ENCODE measurements at places on chromosomes 3 and 15.

DNA sequence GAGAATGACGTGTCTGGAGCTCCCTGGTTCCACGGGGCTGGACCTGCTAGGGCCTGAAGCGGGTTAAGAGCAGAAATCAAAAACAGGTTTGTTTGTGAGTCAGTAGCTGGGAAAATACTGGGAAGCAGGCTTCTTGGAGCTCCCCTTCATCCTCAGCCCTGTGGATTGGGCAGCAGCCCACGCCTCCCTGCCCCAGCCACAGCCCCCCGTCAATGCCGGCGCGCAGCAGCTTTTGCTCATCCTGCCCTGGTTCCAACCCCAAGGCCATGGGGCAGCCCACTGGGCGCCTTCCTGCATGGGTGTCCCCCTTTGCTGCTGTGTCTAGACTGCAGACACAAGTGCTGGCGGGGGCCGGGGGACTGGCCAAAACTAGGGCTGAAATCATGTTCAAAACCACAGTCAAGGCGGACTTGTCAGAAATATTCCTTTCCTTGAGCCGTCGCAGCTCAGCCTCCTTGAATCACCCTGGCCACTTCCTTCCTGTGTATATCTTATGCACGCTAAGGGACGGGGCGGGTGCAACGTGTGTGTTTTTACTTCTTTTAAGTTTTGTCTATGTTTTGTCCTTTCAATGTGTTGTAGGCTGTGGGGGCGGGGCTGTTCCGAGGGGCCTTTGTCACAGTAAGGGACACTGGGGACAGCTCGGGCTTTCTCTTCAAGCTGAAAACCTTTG is 108.1 kb downstream of the KLF13 start:
- DNase-seq = peak; percentile 89

DNA sequence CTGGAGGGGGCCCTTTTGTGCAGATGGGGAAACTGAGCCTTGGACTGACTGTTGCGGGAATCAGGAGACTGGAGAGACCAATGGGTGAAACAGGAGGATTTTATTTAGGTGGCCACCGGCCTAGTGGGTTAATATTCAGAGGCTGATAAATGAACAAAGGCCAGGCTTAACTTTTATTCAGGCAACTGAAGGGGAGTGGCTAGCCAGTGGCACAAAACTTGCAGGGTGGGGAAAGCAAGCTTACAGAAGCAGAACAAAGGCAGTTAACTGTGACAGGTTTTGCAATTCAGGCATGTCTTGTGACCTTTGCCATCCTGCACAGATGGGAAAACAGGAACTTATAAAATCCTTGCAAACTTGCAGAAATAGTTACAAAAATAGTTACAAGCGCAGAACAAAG is 24.9 kb upstream of the ACAD9 start:
- no peak for DNase-seq

DNA sequence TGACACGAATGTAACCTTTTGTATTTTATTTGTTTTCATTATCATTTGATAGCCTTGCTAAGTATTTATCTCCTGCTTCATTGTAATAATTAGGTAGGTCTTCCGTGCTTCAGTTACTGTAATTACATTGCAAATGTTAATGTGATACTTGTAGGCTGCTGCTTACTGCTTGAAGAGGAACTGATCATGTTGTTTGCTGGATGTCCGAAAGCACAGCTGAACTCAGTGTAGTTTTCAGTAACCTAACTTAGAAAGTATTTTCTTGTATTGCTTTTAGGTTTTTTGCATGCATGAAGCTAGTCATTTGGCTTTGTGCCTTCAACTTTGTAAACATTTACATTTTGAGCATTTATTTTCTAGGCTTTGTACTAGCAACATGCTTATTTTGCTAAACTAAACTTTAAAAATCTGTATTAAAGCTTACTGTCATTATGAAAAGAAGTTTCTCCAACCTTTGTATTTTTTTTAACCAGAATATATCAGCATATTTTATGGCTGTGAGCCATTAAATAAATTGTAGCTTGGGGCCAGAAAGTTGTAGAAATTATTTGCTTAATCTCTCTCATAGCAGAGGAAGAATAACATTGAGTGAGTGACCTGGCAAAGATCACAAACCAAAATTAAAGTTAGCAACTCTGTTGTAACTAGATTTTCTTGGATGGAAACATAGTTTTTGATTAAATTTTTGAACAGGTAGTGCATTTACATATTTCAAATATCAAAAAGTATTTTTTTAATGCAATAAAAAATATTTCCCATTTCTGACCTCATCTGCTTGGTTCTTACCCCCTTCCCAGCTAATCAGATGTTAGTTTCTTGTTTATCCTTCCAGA is 30.7 kb downstream of the SACM1L start:
- no peak for DNase-seq

- DNase-seq = no peak
These were observed 2.7 kb downstream of the PRICKLE2 start for GRCh38 chr3:64222501-64223111.

- DNase-seq = no peak
These were observed 328.0 kb upstream of the SOX2 start for GRCh38 chr3:181383760-181384159.

GRCh38 chr3:152519376-152519775 is 250.6 kb downstream of the MBNL1 start:
- no peak for DNase-seq

DNA sequence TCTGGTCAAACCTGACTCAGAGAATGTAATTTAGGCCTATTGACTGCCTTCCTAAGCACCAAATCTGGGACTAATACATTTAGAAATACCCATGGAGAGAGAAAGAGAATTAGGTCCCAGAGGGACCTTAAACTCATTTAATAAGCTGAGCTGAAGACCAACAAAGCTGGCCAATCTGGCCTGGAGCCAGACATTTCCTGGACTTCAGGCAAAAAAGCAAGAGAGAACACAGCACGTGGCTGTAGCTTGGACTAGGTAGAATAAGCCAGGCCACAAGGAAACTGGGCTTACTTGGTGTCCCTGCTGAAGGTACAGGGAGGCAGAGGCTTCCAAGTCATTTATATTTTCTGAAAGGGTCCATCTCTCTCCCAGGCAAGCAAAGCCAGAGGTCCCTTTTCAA is 88.1 kb downstream of the RTP4 start:
- peak; percentile 58 for DNase-seq

DNA sequence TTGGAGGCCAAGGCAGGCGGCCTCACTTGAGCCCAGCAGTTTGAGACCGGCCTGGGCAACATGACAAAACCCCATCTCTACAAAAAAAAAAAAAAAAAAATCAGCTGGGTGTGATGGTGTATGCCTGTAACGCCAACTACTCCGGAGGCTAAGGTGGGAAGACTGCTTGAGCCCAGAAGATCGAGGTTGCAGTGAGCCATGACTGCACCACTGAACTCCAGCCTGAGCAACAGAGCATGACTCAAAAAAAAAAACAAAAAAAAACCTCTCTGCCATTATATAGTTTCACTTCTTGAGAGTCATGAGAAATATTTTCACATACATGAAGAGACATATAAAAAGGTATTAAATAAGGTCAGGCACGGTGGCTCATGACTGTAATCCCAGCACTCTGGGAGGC is 45.9 kb upstream of the CP start:
- DNase-seq = no peak

DNA sequence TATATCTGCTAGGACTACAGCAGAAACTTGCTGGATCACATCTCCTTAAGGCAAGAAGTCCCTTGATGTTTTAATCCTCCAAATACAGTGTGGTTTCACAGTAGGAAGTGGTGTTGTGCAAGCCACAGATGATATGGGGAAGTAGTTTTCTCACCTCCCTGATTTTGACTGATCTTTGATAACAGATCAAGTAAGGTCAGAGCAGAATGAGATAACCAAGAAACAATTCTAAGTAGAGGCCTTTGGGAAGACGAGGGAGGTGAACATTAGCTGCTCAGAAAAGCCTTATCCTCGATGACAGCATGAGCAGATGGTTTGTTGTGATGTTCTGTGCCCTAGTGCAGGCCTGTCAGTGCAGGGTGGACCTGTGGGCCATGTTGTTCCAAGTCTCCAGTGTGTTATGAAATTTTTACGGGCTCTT is 61.3 kb downstream of the RIOX2 start:
- DNase-seq = no peak

- no peak for DNase-seq
These were observed 7.6 kb downstream of the SMAD3 start for GRCh38 chr15:67072958-67073357.

DNA sequence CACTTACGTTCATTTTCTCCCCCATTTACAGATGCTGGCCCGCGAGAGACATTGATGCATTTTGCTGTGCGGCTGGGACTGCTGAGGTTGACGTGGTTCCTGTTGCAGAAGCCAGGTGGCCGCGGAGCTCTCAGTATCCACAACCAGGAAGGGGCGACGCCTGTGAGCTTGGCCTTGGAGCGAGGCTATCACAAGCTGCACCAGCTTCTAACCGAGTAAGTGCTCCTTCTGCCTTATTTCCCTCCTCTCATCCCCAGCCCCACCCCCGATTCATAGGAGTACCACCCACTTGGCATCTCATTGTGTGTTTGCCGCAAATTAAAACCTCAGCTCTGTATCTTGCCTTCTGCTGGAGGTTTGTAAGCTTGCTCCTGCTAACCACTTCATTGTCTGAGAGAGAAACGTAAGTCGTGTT is 163.3 kb downstream of the AKAP13 start:
- DNase-seq = no peak

DNA sequence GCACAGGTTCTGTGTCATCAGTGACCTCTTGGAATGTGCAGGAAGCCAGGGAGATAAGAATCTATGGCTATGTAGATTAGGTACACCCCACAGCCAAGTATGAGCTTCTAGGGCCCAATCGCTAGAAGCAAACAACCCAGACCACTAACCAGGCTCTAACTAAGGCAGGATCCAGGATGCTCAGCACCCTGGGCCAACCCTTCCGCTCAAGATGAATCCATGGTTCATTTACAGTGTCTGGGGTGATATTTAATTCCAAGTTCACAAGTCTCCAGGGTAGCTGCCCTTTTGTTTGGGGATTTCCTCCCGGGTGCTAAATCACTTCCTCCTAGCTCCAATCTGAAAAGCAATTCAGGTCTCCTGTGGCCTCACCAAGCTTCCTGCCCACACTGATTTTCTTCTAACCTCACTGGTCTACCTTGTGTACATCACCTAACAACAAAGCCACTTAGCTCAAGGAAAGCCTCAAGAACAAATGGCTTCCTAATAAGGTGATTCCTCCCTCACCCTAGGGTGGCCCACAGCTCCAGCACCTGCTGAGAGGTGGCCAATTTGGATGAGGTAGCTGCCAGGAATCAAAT is 2.4 kb downstream of the EHD4 start:
- no peak for DNase-seq

GRCh38 chr3:123620343-123620742 is 35.5 kb upstream of the HACD2 start:
- peak; percentile 34 for DNase-seq

DNA sequence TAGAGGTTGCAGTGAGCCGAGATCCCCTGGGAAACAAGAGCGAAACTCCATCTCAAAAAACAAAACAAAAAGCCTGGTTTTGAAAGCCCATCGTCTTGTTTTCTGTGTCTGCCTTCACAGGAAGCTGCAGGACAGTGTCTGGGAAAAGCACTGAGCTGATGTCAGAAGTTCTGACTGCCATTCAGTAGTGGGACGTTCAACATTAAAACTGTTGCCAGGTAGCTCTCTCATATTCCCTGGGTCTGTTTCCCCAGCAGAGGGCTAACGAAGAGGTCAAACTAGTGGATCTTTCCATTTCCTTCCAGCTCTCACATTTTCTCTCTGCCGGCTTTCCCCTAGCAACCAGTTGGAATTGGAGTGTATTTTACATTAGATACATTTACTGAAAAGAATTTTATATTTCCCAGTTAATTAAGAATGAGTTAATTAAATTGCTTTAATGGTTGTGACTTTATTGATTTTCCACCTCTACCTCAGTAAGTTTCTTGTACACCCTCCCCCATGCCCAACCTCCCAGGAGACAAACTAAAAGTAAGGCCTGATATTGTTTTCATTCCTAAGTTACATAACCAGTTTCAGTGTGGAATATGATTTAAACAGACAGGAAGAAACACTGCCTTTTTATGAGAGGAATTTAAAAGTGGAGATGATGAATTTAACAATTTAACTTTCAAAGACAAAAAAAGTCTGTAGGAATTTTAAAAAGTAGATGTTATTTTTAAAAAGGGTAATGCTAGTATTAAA is 29.9 kb downstream of the RCN2 start:
- no peak for DNase-seq

- no peak for DNase-seq
These were observed 11.3 kb downstream of the SEMA4B start for GRCh38 chr15:90212221-90213098.

- no peak for DNase-seq
These were observed 50.2 kb downstream of the HERC2 start for GRCh38 chr15:28271697-28272260.

DNA sequence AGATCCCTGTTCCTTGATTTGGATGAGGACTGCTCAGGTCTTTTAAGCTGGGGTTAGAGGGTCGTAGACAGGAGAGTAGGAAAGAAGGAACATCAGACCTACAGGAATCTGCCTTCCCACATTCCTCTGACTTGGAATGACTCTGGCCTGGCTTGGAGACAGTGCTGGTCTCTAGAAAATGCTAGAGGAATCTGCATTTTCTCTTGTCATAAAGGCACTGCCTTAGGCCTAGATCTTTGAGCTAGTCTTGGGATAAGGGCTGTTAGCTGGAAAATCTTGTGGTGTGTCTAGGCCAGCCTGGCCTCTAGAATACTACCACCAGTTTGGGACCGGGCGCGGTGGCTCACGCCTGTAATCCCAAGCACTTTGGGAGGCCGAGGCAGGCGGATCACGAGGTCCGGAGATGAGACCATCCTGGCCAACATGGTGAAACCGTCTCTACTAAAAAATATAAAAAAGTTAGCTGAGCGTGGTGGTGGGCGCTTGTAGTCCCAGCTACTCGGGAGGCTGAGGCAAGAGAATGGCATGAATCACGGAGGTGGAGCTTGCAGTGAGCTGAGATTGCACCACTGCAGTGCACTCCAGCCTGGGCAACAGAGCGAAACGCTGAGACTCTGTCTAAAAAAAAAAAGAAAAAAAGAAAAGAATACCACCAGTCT is 17.3 kb upstream of the BSN start:
- no peak for DNase-seq

- no peak for DNase-seq
These were observed 226.2 kb upstream of the CTNNB1 start for GRCh38 chr3:40973141-40973540.

- no peak for DNase-seq
These were observed 74.4 kb upstream of the WNT7A start for GRCh38 chr3:13954266-13954665.

DNA sequence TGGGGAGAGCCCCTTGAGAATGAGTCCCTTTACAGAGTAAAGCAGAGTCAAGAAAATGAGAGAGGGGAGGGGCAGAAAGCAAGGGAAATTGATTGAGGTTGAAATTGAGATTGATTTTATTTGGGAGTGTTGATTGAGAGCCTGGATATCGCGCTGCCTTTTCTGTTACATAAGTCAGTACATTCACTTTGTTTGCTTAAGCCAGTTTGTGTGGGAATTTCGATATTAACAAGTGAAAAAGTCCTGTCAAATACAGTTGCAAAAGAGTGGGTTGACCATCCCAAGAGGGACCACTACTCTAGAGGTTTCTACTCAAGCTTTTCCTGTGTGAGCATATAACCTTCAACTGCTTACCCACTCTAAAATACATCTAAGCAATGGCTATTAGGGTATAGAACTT is 331.4 kb upstream of the AZI2 start:
- DNase-seq = no peak

GRCh38 chr3:193744048-193744821 is 151.2 kb downstream of the OPA1 start:
- no peak for DNase-seq

Measured in fibroblast of the aortic adventitia (primary cell).